ENCODE measurements at places on chromosomes 3 and 15.

- DNase-seq, result peak; percentile 82
Measured at GRCh38 chr15:82680200-82681102, 29.2 kb downstream of the AP3B2 start.

- DNase-seq, result no peak
Measured at GRCh38 chr3:29701326-29701983, 420.6 kb downstream of the RBMS3 start.

DNA sequence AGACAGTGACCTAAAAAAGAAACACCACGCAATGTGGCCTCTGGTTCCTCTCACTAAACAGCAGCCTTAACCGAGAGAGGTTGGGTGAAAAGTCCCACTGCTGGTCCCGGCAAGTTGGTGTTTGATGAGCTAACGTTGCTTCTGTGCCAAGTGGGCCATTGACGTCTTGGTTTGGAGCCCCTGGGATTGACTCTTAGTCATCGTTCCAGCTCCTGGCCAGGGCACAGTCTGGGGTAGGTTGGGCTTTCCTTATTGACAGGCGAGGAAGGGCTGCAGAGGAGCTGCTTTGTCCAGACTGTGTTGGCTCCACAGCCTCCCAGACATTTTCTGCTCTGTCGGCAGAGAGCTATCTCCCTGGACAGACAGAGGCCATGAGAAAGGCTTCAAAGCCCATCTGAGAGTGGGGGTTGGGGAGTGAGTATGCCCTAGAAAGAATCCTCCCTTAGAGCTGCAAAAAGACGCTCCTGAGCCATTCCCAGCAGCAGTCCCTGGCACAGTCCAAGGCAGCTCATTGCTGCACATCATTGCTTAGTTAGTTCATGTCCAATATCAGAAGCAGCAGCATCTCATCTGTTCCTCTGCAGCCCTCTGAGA is 28.6 kb upstream of the C3orf80 start:
- DNase-seq, result no peak

DNA sequence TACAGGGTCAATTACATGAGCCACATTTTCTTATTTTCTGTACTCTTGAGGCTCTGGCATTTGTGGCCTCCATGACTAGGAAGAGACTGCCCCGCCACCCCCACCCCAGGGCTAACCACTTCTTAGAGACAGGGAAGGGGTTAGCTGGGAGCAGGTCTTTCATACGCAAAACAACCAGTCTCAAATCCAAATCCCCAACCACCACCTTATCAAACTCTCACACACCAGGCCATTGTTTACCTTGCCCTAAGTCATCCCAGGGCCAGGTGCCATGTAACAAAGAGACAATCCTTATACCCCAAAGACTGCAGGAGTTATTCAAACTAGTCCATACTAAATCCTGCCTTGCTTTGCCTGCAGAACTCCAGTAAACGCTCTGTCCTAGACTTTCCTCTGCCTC is 77.8 kb downstream of the B3GNT5 start:
- DNase-seq, result no peak

DNA sequence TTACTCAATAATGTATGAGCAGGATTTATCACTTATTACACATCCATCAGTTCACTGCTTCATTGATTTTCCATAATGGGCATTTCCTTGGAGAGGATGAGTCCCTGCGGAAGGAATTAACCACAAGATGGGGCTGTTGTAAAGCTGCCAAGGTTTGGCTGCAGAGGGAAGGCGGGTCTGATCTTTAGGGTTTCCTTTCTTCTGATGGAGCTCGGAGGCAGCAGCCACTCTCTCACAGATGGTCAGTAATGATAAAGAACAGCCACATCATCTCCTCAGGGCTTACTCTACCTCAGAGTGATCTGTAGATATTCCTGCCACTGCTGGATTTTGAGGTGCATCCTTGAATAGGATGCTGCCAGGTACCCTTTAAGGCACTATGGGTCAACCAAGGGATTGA is 115.2 kb downstream of the USP13 start:
- DNase-seq, result no peak

GRCh38 chr3:156675830-156676767 is 1.7 kb downstream of the TIPARP start:
- DNase-seq, result peak; percentile 27

- DNase-seq, result no peak
Measured at GRCh38 chr3:174440253-174440701, 418.9 kb upstream of the NAALADL2 start.

DNA sequence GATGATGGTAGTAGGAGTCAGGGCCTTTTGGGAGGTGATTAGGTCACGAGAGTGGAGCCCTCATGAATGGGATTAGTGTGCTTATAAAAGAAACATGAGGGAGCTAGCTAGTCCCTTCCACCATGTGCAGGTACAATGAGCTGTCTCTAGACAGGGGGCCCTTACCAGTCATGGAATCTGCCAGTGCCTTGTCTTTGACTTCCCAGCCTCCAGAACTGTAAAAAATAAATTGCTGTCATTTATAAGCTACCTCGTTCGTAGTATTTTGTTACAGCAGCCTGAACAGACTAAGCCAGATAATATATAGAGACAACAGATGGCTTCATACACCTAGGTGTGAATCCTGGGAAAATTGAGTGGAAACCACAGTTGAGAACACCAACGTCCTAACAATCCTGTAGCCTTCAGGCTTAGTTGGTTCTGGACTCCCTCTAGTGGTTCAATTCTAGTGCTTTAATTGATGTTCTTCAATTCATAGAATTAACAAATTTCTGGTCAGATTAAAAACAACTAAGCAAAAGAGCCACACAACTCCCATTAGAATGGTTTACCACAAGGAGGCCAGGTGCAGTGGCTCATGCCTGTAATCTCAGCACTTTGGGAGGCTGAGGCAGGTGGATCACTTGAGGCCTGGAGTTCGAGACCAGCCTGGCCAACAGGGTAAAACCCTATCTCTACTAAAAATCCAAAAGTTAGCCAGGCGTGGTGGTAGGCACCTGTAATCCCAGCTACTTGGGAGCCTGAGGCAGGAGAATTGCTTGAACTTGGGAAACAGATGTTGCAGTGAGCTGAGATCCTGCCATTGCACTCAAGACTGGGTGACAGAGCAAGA is 21.3 kb upstream of the GATM start:
- peak; percentile 46 for DNase-seq

DNA sequence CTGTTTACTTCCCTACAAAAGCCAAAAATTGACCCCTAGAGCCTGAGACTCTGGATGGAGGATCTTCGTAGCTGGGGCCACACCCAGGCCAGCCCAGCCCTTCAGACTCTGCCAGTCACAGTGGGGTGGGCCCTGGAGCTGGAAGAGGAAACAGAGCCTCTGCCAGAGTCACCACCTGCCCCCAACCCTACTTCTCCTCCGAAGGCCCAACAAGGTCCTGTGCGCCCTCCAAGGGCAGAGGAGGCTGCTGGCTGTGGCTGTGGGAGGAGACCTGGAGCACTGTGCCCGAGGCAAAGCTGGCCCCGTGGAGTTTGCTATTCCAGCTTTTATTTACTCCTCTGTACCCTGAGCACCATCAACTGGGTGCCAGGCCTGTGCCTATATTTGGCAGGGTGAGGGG is 19.0 kb downstream of the CISH start:
- DNase-seq, result no peak

- no peak for DNase-seq
Measured at GRCh38 chr15:42282344-42282743, 9.1 kb upstream of the TMEM87A start.

DNA sequence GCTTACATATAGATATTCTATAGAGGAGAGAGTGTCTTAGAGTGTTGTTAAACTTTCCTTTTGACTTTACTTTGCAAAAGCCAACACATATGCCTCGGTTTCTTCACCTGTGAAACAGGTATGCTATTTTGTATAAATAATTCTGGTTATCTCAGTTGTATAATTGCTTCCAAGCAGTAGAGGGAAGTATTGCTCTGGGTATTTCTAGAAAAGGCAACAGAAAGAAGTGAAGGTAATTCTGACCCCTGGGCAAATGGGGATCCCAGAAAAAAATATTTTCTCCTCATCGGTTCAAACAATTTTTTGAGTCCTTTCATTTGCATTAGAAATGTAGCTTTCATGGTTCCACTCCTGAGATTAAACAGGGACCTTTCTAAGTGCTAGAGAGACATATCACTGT is 216.5 kb upstream of the SEMA6D start:
- DNase-seq, result no peak

- DNase-seq, result no peak
Measured at GRCh38 chr3:66140106-66140505, 80.7 kb upstream of the SLC25A26 start.

DNA sequence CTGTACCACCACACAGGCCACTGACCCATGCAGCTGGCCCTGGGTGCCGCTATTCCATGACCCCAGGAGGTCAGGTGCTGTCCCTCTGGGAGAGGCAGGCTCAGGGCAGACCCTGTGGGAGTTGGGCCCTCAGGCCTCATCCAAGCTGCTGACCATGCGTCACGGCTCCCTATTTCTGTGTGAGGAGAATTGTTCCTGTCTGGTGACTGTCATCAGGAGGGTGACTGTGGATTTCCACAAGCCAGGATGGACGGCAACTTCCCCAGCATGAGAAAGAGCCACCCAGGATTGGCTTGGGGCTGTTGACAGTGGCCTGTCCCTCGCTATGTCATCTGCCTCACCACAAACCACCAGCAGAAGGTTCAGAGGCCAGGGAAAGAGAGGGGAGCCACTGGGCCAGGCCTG is 41.4 kb downstream of the ZDHHC19 start:
- no peak for DNase-seq

DNA sequence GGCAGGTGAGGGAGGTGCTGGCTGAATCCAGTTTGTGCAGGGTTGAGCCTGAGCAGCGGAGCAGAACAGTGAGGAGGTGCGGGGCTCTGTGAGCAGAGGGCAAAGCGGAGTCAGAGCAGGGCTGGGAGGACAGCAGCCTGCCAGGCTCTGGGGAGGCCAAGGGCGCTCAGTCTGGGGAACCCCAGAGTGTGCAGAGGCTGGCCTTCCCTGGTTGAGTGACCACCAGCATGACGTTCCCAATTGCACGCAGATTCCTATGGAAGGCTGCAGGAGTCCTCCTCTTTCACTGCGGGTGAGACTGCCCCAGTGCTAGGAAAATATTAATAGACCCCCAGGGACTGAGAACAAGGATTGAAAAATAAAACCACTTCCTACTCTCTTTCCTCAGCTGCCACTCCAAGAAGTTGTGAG is 13.2 kb downstream of the MRAS start:
- DNase-seq, result no peak

GRCh38 chr3:11900824-11901223 is 54.1 kb upstream of the TAMM41 start:
- no peak for DNase-seq

GRCh38 chr3:46065750-46066256 is 38.5 kb upstream of the XCR1 start:
- DNase-seq, result no peak

DNA sequence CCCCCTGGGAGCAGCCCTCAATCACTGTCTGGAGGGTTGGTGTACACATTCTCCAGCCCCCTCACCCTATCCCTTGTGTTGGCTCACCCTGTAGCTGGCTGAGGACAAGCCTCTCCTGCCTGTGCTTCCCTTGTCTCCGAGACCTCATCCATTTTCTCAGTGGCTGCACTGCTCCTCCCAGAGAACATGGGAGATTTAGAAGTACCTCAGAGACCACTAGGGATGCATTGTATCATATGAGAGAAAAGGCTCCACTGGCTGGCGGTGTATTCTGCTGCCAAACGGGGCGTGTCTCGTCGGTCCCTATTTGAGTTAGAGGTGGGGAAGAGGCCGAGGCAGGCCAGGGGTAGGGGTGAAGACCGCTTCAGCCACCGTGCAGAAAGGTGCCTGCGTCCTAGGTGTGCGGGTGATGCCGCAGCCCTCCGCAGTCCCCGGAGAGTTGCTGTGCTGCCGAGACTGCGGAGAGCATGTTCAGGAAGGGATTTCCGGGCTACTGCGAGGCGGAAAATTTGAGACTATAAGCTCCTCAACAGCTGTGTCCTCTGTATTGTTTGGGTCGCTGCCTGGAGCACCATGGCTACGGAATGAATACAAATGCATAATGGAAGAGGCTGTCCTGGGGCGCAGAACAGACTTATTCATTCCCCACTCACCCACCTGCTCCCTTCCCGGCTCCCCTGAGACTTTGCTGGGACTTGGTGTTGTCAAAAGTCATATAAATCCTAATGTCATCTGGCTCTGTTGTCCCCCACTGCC is 43.8 kb downstream of the SPSB4 start:
- DNase-seq, result no peak

- no peak for DNase-seq
Measured at GRCh38 chr15:76164602-76165001, 104.8 kb downstream of the TMEM266 start.

GRCh38 chr3:101849714-101850245 is 466 bp downstream of the NFKBIZ start:
- DNase-seq, result peak; percentile 57

DNA sequence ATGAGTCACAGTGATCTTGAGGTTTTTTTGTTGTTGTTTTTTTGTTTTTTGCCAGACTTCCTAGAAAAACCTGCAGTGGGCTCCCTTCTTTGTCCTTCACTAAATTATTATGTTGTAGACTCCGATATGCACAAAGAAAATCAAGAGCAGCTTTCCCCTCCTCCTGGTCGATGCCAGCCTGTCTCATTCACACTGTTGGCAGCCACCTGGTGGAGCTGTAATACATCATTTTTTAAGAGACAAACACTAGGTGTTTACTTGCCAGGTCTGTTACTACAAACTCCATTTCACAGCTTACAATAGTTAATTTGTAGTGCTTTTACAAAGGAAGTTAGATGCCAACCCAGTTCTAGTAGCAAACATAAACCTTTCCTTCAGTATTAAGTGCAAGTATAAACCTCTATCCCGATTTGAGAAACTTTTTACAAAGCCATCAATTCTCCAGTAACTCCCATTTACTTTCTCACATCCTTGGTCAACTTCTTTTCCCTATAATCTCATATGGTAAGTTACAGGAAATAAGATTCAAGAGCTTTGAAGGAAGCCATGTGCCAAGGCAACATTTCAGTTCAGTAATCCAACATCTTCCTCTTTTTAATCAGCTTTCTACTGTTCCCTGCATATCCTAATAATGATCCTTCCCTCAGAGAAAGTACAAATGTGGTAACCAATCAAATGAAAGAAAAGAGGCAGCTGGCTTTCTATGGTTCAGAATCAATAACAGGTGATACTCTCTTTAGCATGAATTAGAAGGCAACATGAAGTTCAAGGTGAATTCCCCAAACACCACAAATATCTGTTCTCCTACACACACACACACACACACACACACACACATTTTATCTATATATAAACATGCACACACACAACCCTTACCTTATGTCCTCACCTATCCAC is 14.0 kb downstream of the AAGAB start:
- peak; percentile 30 for DNase-seq

- DNase-seq, result no peak
Measured at GRCh38 chr3:103048068-103048722, 613.4 kb downstream of the ZPLD1 start.

Data from CD4-positive, alpha-beta memory T cell (primary cell).